ENCODE measurements at places on chromosomes 7 and 10.

DNA sequence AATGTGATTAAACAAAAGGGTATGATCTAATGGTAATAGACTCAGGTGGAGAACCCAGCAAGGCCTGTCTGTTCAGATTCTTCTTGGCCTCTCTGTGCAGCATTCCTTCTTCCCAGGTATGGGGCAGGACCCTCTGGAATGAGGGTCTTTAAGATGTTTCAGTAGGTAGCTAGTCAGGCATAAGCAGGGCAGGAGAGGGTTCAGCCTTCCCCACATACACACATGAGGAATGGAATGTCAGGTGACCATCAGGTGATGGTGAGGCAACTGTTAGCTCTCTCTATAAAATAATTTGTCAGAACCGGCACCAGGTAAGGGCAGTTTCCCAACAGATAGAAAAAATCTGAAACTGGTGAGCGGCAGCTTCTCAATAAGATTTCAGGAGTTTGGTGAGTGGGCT lies 222.3 kb upstream of the PHYHIPL start:
- DNase-seq: no peak

DNA sequence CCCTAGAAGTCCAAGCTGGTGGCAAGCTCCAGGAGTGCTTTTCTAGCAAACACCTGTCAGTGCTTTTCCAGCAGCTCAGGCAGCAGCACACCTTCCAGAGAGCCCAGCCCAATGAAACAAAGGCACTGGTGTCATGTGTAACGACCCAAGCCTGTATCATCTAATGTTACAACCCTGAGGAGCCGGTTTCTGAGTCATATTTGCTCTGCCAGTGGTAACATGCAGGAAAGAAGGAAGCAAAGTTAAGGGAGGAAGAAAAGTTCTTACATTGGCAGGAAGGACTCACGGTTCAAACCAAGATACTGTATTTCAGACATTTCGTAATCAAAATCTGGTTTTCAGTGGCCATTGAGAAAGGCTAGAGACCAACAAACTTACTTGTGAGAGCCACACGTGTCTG lies at the start of gene ANKRD22:
Gene ANKRD22 (minus strand): TSS at position 139 of the 400 bp plus-strand sequence. CDS start 237 bp downstream, outside the sequence.
- DNase-seq: peak; percentile 59

GRCh38 chr7:131076032-131076431 lies 251.6 kb upstream of the MKLN1 start:
- no peak for DNase-seq

GRCh38 chr10:124685261-124685660 lies 58.9 kb downstream of the FAM53B start:
- no peak for DNase-seq

DNA sequence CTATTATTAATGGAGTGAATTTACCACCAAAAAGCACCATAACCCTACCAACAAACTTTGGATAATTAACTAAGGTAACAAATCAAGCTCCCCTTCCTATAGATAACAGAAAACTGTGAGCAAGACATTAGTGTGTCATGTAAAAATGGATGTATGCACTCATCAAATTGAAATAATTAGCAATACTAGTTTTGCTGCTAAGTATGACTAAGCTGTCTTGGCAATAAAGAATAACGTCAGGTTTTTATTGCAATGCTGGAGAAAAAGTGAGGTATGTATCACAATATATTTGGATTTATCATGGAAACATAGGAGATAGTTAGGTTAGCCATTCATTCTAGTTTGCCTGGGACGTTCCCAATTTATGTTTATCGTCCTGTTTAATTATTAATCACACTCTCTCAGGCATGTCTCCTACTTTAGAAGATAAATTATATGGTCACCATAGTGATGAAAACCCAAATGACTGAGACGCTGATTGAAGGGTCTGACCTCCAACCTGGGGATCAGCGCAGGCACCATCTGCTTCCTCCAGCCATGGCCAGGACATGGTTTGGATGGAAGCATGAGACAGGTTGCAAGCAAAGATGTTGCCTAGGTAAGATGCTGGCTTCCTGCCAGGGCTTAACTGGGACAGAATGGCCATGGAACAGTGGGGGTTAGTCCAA lies 125.6 kb downstream of the FANK1 start:
- no peak for DNase-seq

- no peak for DNase-seq
Measured at GRCh38 chr10:80472234-80473095, 18.4 kb downstream of the TSPAN14 start.

DNA sequence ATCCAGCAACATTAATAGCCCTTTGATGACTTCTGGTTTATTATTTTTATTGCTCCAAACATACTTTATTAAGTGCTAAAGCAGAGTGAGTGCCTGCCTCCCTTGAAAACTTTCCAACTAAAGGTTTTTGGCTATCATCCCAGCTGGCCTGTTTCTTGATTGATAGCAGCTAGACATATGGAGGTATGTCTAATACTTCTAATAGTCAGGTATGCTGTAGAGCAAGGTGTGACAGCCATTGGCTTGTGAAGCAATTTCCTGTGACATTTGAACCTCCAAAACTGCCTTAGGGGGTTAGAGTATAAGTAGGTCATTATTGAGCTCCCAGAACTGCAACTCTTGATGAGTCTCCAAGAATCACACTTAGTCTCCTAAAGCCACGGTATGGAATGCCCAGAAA lies 55.8 kb downstream of the LOXL4 start:
- no peak for DNase-seq

DNA sequence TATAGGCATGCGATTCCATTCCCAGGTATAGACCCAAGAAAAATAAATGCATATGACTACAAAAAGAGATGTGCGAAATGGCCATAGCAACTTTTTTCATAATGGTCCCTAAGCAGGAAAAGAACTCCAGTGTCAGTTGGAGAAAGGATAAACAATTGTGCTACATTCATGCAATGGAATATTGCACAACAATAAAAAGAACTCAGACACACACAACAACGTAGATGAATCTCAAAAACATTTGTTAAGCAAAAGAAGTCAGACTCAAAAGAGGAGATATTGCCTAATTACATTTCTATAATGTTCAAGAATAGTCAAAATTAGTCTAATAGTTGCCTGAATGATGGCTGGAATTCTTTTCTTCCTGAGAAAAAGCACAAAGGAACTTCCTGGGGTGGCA lies 141.1 kb upstream of the GLI3 start:
- no peak for DNase-seq

GRCh38 chr7:87435546-87435945 lies 39.9 kb downstream of the ABCB4 start:
- no peak for DNase-seq

GRCh38 chr10:17047908-17048307 lies 81.7 kb downstream of the CUBN start:
- DNase-seq: no peak

GRCh38 chr7:93558705-93559614 lies 15.6 kb downstream of the CALCR start:
- DNase-seq: no peak

DNA sequence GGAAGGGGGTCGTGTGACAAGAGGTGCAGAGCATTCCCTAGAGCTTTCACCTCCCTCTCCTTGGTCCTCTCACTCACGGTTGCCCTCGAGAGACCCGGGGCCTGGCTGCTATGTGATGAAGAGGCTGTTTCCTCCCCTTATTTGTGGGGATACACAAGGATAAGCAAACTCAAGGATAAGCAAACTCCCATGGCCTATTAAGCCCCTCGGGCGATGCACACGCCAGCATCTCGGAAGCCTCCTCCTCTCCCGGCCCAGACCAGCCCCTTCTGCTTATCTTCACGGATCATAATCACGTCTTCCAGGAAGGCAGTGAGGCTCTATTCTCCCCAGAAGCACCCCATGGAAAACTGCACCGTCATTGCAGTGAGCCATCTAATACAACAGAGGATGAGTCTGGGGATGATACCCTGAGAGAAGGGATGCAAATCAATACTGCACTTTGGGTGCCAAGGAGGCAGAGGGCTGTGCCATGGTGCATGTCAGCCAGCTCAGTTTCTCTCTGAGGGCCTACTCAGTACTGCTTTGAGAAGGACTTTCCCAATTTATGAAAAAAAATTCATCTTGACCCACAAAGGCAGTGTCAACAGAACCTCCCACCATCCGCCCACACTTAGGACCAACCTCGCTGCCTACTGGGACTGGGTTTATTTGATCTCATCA lies 22.2 kb downstream of the TMEM273 start:
- no peak for DNase-seq

- DNase-seq: peak; percentile 40
Measured at GRCh38 chr10:665579-666091, 23.8 kb downstream of the DIP2C start.

DNA sequence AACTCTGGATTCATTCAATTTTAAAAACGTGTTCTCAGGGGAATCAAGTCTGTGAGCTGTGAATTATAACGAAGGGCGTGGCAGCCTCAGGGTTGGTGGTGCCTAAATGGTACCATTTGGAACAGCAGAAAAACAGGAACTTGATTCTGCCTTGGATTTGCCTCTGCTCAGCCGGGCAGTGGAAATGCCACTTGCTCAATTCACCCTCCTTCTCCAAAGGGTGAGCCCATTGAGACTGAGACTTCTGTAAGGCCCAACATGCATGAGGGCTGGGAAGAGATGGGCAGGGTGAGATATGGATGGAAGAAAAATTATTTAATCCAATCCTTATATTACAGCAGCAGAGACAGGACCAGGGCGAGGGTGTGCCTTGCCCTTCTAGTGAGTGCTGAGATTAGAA lies 107.1 kb upstream of the HABP2 start:
- DNase-seq: no peak

DNA sequence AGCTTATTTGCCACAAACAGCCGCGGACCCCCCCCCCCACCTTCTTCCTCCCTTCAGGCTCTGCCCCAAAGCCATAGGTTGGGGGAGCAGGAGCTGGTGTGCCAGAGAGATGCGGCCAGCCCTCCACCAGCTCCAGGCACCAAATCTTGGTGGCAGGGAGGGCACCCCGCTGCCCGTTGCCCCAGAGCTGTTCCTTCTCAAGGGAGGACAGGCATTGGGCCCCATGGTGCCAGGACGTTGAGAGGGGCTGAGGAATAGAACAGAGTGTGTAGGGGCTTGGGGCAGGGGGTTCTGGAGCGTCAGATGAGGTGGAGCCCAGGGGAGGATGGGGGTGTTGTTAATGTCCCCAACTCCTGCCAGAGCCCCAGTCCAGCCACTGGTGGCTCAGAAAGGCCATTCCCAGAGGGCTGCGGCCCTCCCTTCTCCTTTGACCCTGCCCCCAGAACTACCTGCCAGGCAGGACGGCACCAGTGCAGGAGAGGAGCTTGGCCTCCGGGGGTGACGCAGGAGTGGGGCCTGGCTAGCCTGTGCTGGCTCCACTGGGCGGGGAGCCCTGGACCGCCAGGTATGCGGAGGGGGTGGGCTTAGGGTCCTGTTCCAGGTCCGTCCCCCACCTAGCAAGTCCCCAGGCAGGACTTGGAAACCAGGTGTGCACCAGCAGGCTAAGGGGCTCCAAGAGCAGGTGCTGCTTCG lies 10.0 kb upstream of the SEC24C start:
- DNase-seq: no peak

GRCh38 chr10:131207584-131208532 lies 103.7 kb downstream of the TCERG1L start:
- DNase-seq: no peak

DNA sequence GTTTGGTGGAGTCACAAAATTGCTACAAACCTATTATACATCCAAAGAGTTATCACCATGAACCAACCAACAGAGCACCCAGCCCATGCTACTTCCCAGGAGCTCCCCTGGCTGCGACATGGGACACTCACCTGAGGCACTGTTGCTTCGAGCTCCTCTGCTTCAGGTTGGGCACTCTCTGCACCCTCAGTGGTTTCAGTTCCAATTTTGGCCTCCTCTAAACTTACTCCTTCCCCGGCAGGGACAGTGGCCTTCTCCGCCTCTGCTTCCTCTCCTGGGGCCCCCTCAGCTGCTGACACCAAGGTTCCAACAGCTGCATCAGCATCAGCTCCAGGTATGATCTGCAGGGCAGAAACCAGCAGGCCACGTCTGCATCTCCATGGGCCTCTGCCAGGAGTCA lies 120.4 kb upstream of the TARP start:
- no peak for DNase-seq

DNA sequence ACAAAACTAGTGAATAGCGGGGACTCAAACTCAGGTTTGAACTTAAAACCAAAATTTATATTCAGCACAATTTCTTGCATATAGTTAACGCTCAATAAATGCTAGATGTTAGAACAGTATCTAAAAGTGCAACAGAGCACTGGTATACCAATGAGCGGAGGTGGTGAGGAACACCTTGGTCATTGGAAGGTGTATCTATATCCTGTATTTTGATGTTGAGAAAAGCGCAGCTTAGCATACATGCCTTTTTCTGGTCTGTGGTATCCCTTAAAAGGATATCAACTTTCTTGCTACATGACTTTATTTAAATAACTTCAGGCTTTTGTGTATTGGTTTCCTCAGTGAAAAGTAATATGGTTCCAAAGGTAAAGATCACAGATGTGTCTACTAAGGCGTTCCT lies 33.3 kb upstream of the DNAJB12 start:
- DNase-seq: no peak

GRCh38 chr10:71799608-71800453 lies 26.5 kb upstream of the VSIR start:
- no peak for DNase-seq

- DNase-seq: no peak
Measured at GRCh38 chr10:83937826-83938225, 201.5 kb upstream of the GHITM start.

DNA sequence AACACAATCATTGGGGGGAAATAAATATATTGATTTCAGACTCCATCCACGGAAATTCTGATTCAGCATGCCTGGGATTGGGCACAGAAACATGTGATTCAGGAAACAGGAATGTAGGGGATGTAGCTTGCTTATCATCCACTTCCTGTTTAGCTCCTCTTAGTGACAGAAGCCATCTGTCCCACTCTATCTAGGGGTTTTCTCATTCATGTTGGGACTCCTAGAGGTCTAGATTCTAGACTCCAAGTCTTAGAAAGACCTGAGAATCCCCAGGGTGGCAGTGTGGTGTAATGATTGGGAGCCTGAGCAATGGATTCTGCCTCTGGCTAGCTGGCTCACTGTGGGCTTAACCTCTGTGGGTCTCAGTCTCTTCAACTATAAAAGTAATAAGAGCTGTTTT lies 67.9 kb downstream of the CDK1 start:
- DNase-seq: no peak

DNA sequence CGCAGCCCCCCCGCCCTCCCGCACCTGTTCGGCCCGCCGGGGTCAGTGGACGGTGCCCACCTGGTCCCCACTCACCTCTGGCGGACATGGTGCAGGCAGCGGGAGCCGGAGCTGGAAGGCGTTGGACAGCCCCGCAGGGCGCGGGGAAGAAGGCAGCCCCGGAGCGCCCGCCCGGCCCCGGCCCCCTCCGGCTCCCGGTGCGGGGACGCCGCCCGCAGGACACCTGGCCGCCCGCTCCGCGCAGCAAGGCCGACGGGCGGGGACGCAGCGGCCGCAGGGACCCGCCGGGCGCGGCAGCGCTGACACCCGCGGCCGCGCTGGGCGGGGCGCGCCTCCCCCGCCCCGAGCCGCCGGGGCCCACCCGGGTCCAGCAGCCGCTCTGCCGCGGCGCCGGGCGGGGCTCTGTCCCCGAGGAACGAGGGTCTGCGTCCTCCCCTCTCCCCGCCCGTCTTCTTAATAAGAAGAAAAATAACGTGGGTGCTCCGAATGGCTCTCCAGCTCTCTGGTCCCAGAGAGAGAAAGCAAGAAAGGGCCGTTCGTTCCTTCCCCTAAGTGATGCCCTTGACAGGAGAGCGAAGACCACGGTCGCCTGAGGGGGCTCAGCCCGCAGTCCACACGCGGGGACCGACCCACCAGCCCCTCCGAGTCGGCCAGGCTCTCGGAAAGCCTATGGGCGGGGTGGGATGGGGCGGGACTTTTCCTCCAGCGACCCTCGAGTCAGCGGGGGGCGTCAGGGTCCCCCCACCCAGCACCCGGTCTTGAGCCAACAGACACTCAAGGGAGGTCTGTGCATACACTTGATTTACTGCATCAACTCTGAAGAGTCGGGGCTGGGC lies 53.4 kb upstream of the FHIP2A start:
- DNase-seq: no peak

GRCh38 chr7:41536122-41536872 lies 166.6 kb downstream of the INHBA start:
- DNase-seq: no peak

Data from Caco-2 (cell line).